Cardiac septum (tissue), 1 donor: ENCODE measurements at places on chromosomes 11 and 22. TPM values are rescaled to one million over a fixed set of nuclear protein-coding genes. Genes with fewer than 3 reads are reported as not detected.

The MGAT3 gene
- total RNA-seq, result 24.1 TPM

The MRGPRX4 gene
- total RNA-seq, result not detected

The OR51G2 gene
- total RNA-seq, result not detected

The PACSIN3 gene
- total RNA-seq, result 295 TPM

The PRRG4 gene
- 0.40 TPM for total RNA-seq

The KCTD21 gene
- 8.5 TPM for total RNA-seq

The C11orf97 gene
- total RNA-seq, result not detected

The ADAMTS15 gene
- 8.5 TPM for total RNA-seq

The CBL gene
- 13.4 TPM for total RNA-seq

The BCR gene
- total RNA-seq, result 24.3 TPM

- DNase-seq, result no peak
Measured at GRCh38 chr11:122597511-122597910, 58.0 kb upstream of the UBASH3B start.

GRCh38 chr11:67405196-67405567, 1.3 kb downstream of the TBC1D10C start:
- no peak for DNase-seq

DNA sequence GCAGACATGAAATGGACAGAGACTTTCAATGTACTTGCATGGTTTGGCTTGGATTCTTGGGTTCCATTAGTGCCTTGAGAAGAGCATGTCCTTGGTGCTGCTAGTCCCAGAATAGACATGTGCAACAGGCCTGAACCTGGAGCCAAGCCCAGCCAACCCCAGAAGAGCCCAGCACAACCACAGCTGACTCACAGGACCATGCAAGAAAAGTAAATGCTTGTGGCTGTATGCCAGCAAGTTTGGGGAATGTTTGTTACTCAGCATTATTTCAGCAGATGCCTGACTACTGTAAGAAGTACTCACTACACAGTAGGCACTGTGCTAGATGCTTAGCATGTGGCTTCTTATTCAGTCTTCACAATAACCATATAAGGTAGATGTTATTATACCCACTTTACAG, 39.2 kb upstream of the HMGXB4 start:
- no peak for DNase-seq

GRCh38 chr11:26849036-26849435, 127.2 kb upstream of the SLC5A12 start:
- peak; percentile 75 for DNase-seq

GRCh38 chr22:37267661-37268413, 14.5 kb upstream of the CYTH4 start:
- DNase-seq, result no peak

DNA sequence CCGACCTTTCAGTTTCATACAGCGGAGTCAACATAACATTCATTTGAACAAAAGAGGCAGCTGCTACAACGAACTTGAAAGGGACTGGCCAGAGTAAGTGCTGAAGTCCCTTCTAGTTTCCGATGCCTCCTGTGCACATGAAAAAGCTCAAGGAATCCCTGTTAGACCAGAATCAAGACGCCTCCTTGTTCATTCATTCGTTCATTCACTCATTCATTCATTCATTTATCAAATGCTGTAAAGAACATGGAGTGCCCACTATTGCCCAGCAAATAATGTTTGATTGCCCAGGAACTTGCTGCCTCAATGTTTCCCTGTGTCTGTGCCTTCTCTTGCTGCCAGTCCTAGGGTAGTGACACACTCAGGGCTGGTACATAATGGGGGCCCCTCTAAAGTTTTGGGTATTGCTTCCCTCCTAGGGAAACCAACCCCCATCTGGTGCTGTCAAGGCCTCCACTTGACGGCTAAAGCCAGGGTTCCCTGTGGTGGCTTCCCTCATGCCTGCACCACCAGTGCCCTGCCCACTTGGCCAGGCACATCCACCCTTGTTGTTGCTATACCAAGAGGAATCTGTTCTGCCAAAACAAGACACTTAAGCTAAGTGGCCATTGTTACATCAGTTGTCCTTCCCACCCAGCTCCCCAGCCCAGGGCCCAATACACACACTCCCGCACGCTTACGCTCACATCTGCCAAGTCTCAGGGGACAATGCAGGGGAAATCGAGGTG, 3.8 kb downstream of the TMPRSS13 start:
- DNase-seq, result peak; percentile 57

DNA sequence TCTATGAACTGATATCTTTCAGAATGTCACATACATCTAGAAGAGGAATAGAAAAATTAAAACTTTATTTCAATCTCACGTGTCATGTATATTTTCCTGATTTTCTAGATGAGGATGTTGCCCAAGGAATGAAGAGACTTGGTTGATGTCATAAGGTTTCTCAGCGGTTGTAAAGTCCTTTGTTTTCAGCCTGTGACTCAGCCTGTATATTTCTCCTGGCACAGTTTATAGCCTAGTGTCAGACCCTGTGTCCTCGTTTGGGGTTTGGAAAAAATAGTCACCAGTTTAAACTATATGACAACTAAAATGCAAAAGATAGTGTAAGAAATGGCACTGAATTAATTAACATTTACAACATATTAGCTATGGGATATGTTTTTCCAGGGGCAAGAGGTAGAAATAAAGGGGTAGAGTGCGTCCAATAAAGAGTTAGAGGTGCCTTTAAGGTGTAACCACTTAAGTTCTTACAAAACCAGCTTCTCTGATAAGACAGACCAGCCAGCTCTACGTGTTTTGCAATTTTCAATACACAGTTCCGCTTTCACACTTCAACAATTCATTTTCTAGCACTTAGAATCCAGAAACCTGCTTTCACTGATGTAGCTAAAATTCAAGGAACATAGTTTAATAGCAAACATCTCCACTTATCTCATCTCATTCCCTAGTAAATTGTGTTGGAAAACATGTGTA, 1432.6 kb upstream of the TENM4 start:
- no peak for DNase-seq

DNA sequence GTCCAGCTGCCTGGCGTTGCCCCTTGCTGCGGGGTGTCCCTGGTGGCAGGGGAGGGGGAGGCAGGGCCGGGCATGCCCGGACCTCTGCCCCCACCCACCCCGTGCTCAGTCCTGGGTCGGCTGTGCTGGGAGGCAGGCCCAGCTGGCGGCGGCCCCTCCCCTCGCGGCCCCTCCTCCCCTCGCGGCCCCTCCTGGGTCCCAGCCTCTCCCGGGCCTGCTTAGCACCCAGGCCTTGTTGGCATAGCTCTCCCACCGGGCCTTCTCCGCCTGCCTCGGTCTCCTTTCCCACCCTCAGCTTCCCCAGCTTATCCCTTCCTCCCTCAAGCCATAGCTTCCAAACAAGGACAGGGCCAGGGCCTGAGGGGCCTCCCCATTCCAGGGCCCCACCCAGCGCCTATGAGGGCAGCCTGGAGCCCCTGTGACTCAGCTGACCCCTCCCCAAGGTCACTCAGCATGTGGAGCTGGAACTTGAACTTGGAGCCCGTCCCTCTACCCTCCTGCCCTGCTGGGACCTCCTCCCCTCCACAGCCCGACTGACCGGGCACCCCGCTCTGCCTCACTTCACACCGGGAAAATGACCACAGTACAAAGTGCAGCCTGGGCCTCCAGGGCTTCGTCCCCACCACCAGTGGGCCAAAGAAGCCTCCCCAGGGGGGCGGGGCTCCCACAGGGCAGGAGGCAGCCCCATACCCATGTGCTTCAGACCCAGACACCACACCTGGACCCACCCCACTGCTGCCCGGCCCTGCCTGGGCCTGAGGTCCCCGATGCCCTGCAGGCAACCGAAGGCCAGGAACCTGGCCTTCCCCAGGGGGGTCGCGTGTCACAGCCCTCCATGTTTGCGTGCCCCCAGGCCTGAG, 1.2 kb downstream of the EPS8L2 start:
- DNase-seq, result no peak

DNA sequence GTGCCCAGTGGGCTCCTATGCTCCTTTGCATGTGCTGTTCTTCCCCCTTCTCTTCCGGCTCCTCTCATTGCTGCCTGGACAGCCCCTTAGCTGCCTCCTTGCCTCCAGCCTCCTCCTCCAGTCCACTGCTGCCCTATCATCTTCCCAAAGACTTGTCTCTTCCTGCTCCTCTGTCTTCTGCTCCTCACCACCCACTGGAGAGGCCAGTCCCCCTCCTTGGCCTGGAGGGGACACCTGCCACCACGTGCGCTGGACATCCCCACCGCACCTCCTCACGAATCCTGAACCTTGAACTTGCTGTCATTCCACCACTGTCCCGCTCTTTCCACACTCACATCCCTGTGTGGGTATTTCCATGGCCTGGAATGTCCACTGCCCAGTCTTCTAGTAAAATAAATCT, 49.8 kb downstream of the MICAL2 start:
- no peak for DNase-seq

GRCh38 chr11:58471892-58472291, 29.9 kb upstream of the OR5B12 start:
- DNase-seq, result no peak

- no peak for DNase-seq
Measured at GRCh38 chr11:128628686-128629085, 41.3 kb upstream of the ETS1 start.

GRCh38 chr11:129117595-129118350, 74.4 kb downstream of the ARHGAP32 start:
- DNase-seq, result no peak

GRCh38 chr22:39559456-39560105, 11.0 kb upstream of the CACNA1I start:
- DNase-seq, result no peak

- no peak for DNase-seq
Measured at GRCh38 chr11:115874843-115875242, 370.6 kb upstream of the CADM1 start.

DNA sequence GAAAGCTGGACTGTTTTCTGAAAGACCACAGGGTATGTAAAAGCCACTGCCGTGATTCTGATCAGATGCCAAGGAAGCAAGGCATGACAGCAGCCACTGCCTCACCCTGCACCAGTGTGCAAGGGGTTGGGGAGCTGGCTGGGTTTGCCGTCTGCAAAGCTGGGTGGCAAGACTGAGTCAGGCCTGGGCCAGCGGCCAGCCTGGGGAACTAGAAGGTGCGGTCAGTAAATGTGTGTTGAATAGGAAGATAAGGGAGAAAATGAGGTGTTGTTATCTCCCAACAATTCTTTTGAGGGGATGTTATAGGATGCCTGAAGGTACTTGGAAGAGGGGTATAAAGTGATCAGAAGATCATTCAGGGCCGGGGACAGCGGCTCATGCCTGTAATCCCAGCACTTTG, 8.0 kb downstream of the VSTM5 start:
- no peak for DNase-seq

DNA sequence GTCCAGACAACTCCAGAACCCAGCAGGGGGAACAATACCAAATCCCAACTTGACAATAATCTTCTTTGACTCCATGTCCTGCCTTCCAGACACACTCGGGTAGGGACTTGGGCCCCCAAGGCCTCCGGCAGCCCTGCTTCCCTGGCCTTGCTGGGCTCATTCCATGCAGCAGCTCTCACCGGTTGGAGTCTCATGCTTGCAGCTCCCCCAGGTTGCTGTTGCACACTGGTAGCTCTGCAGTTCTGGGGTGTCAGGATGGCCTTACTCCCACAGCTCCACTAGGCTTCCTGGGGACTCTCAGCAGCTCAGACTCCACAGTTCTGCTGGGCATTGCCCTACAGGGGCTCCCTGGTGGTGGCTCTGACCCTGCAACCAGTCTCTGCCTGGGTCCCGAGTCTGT, 42.8 kb downstream of the ST3GAL4 start:
- DNase-seq, result peak; percentile 59

GRCh38 chr11:104098555-104098954, 62.1 kb downstream of the DDI1 start:
- no peak for DNase-seq

DNA sequence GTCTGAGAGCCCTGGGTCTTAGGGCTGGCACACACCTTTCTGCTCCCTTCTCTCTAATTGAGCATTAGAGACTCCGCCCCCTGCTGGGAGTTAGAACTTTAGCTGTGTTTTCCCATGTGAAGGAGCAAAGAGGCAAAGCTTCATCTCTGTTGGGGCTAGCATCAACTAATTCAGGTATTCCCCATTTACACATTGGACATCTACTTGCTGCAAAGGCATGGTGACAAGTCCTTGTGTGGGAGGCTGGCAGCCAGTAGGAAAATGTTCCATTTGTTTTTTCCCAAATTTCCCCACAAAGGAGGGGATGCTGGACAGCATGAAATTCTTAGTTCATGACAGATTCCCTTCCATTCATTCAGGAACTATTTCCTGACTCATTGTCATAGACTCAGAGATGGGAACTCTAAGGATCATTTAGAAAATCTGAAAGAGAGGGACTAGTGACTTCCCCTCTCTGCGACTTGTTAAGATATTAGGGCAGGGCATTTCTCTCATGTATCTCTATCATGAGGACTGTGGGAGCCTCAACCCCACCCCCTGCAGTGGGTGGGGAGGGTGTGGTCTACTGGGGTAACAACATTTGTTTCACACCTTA, 3.6 kb downstream of the CD44 start:
- DNase-seq, result no peak

- DNase-seq, result no peak
Measured at GRCh38 chr22:28815111-28815510, 14.7 kb upstream of the XBP1 start.

DNA sequence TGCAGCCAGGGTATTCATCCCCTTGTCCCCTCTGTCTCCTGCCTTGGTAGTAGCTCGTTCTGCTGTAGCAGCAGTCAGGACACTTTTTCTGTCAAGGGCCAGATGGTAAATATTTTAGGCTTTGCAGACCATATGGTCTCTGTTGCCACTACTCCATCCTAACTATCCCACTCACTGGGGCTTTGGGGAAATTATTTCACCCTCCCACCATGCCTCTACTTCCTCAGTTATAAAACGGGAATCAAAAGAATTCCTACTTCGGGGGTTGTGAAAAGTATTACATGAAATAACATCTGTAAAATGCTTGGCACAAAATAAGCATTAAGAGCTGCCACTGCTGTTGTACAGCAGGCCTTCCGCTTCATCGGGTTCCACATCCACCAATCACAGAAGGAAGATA, 89.9 kb upstream of the LDLRAD3 start:
- DNase-seq, result no peak

DNA sequence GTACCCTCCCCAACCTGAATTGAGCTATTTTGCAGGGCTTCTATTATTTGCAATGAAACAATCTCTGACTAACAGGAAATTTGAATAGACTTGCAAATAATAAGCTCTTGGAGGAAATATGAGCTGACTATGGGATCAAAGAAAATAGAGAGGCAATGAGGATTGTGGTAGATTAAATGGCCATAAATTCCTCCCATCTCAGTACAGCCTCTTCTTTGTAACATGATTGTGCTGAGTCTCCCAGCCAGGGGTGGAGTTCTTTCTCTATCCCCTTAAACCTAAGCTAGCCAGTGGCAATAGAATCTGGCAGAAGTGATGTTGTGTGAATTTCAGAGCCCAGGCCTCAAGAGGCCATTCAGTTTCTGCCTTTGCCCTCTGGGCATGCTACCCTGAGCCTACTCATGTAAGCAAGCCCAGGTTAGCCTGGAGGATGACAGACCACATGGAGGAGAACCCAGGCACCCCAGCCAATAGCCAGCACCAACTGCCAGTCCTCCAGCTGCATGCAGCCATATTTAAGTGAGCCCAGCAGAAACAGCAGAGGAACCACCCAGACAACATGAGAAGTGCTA, 86.8 kb upstream of the TP53I11 start:
- DNase-seq, result no peak
